NCI-H1092 (cell line): ENCODE measurements at places on chromosomes 2 and 18.

DNA sequence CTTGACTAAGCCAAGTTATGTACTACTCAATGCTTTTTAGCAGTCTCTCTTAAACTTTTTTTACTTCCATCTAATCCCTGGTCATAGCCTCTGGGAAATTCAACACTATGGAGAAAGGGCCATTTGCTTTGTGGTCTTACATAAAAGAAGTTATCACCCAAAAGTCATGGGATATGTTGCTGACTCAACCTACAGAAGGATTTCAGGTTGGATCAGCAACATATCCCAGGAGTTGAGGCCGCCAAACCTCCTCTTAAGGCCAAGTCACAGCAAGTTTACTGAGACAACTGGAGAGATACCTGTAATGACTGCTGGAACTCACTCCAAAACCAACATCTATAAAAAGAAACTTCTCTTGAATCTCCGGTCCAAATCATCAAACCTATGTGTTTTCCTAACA lies 141.1 kb downstream of the IRS1 start:
- no peak for DNase-seq

GRCh38 chr2:95315801-95316411 lies 18.8 kb downstream of the KCNIP3 start:
- no peak for DNase-seq

DNA sequence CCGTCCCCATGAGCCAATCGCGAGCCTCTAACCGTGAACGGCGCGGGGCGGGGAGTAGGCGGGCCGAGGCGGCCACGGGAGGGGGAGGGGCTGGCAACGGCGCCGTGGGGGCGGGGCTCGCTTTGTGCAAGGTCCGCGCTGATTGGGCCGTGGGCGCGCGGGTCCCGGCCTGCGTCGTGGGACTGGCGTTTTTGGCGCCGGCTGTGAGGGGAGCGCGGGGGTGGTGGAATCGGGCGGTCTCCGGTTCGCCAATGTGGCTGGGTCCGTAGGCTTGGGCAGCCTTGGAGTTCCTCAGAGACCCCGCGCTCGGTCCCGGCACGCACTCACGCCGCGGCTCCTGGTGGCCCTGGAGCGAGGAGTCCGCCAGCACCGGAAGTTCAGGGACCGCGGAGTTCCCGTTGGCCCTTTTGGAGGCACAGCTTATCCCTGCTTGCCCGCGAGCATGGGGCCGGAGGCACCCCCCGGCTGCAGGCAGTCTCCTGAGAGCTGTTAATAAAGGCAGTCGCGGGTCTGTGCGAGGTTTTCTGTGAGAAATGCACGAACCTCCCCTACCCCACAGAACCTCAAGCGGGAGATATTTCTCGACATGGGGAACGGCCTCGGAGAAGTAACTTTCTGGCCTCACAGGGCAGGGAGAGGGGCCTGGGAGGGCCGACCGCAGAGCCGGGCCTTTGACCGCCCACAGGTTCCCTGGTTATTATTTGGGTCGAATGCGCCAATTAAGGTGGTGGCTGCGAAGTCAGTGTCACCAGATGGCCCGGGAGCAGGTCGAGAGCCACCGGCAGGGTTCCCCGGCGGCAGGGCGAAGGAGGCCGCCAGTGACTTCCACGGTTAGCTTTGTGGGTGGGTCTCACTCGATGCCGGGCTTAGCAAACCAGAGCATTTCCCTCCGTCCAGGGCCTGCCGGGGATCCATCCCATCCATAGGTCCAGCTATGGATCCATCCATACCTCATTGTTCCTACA lies 574 bp upstream of the NCL start:
- DNase-seq = peak; percentile 93

GRCh38 chr18:13930964-13931363 lies 15.6 kb upstream of the MC2R start:
- DNase-seq = no peak

DNA sequence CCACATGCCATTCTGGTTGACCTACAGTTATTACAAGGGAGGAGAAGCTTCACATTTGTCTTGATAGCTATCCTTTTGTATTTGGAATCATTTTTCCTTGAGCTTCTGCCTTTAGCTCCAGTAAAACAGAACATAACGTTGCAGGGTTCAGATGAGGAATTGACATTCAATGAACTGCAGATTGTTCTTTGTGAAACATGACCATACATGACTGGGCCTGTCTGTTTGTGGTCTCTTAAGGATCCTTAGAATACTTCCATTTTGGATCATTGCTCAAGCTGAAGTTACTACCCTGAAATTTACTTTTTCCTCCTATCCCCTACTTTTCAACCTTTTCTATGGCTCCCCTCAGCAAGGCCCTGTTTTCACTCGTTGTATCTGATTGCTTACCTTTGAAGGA lies 1281.7 kb upstream of the CELF4 start:
- DNase-seq = no peak

DNA sequence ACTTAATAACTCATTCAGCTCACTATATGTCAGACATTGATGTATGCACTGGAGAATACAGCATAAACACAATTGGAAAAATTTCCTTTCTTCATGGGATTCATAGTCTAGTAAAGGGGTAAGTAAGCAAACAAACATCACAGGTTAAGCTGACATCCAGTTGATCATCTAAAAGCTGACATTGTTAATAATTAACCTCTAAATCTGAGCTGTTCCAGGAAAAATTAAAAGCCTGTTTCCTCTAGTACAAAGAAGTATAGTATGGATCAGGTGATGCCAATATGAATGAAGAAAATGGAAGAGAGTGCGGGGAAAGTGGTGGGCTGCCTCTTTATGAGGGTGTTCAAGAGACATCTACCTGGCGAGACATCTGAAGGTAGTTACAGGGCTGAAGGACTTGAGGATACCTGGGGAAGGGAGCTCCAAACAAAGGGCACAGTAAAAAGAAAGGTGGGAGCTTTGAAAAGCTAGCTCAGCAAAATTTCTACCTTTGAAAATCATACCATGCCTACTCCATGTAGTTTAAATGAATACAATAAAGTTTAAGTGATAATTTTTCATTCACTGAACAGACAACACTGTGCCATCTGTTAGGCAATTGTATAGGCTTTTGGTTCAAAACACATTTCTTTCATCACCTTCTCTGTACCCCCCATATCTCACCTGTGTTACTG lies 619.3 kb downstream of the TRIB2 start:
- DNase-seq = no peak

DNA sequence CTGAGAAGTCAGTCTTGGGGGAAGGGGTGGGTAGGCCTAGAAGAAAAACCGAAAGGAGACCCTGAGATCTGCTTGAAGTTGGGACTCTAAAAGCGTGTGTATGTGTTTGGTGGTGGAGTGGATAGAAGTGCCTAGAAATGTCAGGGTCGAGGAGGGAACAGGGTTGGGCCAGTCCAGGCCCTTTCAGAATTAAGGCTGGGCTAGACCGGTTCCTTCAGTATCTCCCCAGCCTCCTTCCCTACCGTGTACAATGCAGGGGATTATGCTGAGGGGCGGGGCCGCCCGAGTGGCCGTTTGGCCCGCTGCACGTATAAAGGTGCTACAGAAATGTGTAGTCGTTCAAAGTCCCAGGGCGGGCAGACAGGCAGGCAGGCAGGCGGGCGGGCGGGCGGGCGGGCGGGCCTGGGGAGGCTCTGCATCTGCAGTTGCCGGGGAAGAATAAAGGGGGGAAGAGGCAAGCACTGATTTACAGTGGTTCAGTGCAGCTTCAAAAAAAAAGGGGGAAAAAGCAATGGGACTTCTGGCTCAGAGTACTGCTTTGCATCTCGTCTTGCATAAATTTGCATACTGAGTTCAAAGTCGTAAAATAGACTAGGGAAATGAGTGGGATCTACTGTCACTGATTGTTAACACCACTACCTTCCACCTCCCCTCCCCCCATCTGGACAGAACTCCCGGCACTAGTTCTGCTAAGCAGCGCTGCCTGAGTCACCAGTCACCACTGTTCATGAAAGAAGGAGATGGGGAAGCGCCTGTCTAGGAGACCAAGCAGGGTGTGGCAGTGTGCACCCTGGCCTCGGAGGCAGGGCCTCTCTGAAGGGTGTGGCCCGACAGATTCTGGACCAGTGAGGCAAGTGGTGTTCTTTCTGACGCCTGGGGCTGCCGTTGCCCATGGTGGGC lies 3.6 kb downstream of the IGFBP2 start:
- no peak for DNase-seq

DNA sequence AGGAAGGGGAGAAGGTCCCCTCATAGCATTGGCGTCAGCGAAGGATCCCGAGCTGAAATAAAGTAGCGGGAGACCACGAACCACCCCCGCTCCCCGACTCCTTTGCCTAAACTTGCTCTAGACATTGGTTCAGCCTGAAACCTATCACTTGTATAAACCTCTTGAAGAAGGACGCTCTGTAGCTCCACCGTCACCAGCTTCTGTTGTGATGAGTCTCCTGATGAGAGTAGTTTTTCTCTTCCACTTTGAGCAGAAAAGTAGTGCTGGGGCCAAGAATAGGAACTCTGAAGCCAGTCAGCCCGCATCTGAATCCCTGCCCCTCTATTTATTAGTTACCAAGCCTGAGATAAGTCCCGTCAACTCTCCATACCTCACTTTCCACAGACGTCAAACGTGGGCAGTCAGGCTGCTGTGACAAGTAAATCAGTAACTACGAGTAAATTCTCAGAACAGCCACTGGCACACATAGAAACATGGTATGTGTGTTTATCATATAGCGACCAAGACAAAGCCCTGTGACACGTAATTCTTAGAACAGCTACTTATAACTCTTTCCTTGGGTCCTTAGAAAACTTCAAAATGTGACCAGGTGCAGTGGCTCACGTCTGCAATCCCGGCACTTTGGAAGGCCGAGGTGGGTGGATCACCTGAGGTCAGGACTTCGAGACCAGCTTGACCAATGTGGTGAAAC lies 61.7 kb downstream of the CD226 start:
- no peak for DNase-seq

GRCh38 chr2:179180242-179180641 lies 84.4 kb downstream of the SESTD1 start:
- no peak for DNase-seq

DNA sequence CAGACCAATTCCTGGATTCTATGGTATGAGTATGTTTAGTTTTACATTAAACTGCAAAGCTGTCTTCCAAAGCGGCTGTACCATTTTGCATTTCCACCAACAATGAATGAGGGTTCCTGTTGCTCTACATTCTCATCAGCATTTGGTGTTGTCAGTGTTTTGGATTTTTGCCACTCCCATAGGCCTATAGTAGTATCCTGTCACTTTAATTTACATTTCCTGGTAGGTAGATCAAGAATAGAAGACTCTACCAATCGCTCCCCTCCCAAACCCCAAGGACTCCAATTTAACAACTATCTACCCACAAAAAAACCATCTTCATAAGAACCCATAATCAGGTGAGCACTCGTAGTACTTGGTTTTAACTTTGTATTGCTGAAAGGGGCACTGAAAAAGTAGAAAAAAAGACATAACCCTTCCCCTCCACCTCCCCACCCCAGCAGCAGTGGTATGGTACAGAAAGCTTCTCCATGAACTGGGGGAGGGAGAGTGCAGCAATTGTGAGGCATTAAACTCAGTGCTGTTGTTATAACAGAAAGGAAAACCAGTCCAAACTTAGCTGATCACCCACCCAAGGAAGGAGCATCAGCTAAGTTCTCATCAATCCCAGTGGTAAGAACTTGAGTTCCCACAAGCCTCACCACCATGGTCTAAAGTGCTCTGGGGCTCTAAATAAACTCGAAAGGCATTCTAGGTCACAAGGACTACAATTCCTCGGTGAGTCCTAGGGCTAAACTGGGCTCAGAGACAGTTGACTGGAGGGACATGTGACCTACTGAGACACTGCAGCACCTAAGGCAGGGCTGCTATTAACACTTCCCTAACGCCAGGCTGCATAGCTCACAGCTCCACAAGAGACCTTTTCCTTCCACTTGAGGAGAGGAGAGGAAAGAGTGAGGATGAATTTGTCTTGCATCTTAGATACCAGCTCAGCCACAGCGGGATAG lies 35.5 kb upstream of the CYTIP start:
- DNase-seq = no peak

DNA sequence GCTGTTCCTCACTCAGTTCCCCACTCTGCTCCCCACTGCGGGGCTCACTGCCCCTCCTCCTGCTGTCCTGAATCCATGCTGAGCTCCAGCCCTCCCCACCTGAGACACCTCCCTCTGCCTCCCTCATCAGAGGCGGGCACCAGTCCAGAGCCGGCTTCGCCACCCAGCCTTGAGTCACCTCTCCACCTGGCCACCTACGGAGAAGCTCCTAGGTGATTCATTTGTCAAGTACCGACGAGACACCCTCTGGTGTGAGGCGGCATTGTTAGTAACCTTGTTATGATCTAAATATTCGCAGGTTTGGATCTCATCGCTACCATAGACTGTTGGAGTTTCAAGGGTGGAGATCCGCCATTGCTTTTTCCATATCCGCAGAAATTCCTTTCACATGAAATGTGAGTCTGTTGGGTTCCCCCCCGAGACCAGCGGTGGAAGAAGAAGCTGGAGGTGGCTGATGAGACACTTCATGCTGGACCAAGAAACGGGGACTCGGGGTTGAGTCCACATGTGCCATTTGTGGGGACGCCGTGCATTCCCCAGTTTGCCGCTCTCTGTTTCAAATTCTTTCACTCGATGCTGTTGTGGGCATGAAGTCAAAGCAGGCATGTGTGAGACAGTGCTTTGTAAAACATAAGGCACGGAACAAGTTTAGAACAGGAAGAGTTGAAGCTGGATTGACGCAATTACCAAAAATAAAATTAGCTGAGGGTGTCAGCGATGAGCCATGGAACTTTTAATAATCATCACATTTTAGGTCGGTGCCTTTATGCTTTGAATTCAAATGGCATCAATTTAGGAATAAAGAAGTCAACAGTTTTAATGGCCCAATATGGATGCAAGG lies 259.8 kb upstream of the HDAC4 start:
- no peak for DNase-seq

DNA sequence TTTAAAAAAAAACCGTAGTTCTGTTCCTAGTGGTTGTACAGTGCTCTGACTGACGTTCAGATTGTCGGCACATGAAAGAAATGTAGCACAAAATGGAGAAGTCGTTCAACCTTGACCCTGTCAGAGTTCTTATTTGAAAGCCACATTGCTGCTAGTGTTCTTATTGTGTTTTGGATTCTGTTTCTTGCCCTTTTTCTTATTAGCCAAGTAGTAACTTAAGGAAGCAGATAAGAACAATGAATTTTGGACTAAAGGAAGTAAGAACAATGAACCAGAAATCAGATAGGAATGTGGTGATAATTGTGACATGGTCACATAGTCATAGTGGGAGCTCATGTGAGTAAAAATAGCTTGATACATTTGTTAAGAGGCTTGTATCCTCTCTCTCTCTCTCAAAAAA lies 45.9 kb downstream of the RPIA start:
- no peak for DNase-seq

GRCh38 chr2:237870754-237871651 lies 11.6 kb downstream of the RAMP1 start:
- no peak for DNase-seq
